ENCODE measurements at places on chromosomes 11 and 22.

GRCh38 chr22:20533879-20534265, 26.5 kb downstream of the MED15 start:
- DNase-seq, result no peak

DNA sequence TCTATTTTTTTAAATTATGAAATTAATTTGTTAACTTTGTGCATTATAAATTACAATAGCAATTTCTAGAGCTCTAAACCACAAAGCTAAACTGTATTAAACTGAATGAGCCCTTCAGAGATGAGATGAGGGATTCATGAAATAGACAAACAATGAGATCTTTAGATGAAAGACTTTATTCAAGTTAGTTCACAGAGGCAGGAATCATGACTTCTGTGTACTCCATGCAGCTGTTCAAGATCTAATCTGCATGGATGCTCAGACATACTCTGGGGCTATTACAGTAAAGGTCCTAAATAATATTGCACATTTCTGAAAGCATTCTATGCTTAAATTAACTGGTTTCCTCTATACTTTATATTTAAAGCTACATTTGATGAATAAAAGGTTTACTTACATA, 122.7 kb downstream of the FCHSD2 start:
- no peak for DNase-seq

- no peak for DNase-seq
These were observed 15.9 kb downstream of the NUP98 start for GRCh38 chr11:3781423-3781822.

DNA sequence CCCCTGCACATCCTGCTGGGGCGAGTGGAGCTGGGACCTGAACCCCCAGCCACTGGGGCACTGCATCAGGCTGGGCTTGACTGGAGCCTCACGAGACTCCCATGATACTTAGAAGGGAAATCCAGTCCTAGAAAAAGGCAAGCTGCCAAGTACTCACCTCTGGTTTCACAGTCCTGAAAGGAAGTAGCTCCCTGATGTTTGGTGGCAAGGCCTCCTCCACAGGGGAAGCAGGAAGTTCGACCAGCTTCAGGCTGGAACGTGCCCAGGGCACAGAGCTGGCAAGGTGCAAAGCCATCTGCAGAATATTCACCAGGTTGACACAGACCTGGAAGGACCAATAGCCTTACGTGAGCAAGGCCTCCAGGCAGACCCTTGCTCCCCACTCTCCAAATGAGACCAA, 26.8 kb upstream of the NRIP3 start:
- DNase-seq, result no peak

DNA sequence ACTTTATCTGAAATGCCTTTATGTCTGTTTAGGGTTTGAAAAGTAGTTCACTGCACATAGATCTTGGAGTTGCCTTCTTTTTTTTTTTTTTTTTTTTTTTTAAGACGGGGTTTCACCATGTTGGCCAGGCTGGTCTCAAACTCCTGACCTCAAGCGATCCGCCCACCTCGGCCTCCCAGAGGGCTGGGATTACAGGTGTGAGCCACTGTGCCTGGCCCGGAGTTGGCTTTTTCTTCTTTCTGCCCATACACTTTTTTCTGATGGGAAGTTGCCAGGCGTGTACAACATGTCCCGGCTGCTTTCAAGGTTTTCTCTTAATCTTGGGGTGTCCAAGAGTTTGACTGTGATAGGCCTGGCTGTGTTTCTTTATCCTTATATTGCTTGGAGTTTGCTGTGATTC, 12.9 kb upstream of the GNB1L start:
- no peak for DNase-seq

DNA sequence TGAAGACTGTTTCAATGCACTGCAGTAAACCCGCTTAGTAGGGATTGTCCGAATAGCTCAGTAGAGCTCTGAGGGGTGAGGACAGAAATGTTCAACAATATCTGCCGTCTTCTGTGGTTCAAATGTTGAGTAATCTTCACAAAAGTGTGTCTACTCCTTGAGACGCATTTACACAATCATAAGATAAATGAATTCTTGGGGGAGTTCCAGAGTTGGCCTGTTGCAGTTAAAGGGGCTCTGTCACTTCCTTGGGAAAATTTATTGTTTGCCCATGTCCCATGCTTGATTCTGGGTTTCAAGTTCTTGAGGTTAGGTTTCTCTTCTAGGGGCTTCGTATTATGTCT, 614 bp downstream of the ANO3 start:
- DNase-seq, result no peak

- DNase-seq, result no peak
These were observed 347.9 kb downstream of the DLG2 start for GRCh38 chr11:85279267-85279666.

DNA sequence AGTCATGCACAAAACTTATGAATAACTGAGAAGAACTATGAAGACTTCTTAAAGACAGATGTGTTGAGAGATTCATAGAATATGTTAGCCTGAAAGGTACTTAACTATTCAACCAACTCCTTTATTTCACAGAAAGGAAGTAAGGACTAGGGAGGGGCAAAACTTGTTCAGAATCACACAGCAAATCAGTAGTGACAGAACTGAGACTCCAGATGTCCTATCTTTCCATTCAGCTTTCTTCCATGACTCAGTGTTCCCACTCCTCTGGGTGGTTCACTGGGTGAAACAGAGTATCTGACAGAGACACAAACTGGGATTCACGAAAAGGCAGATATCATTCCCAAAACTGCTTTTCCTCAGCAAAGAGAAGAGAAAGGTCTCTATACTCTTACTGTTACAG, 1053.3 kb downstream of the DLG2 start:
- DNase-seq, result no peak

- DNase-seq, result no peak
These were observed 2.5 kb downstream of the MPPED2 start for GRCh38 chr11:30583476-30584280.

- DNase-seq, result peak; percentile 80
These were observed 172.5 kb upstream of the TMEM45B start for GRCh38 chr11:129643031-129643721.

DNA sequence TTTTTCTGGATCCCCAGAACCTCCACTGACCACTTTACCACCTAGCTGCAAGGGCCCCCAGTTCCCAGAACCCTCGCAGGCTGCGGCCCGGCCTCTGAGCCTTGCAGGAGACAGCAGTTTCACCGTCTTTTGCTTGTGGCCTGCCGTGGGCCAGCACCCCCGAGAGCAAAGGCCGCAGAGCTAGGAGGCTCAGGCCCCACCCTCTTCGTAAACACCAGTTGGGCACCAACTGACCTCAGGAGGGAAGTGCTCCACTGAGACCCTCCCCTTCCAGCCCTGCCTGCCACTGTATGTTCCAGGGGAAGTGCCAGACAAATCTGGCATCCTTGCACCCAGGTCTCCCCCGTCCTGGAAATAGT, 23.4 kb upstream of the CREB3L1 start:
- no peak for DNase-seq

Data from activated CD4-positive, alpha-beta T cell treated with anti-CD3 and anti-CD28 coated beads, Interleukin-2, Interleukin-6, amounts not matched to agents 100 ng/mL and 50 ng/mL, durations not matched to agents 16 hours and 8 hours (primary cell).